Renal cortical epithelial cell (primary cell): ENCODE measurements at places on chromosomes 16 and 17. TPM values are rescaled to one million over a fixed set of nuclear protein-coding genes. Genes with fewer than 3 reads are reported as not detected.

The NAA60 gene
- 6.4 and 34.9 TPM in 2 replicates for total RNA-seq

The TCAP gene
- 0.25 TPM in 1 of 2 replicates, not detected in the other for total RNA-seq

The LPO gene
- not detected in 2 replicates for total RNA-seq

The TBC1D3 gene
- total RNA-seq: not detected in 2 replicates

The VASN gene
- 10.6 and 47.0 TPM in 2 replicates for total RNA-seq

The AOC3 gene
- total RNA-seq: under 0.01 and 0.17 TPM in 2 replicates

The PIK3R5 gene
- not detected in 2 replicates for total RNA-seq

The TMEM114 gene
- not detected in 2 replicates for total RNA-seq

The SEPTIN12 gene
- total RNA-seq: not detected in 2 replicates

The GSG1L gene
- not detected in 2 replicates for total RNA-seq

The QPRT gene
- 119 and 258 TPM in 2 replicates for total RNA-seq

The SYNGR3 gene
- total RNA-seq: 2.0 and 8.0 TPM in 2 replicates

The SRCIN1 gene
- total RNA-seq: 0.17 and 0.25 TPM in 2 replicates

The TPSG1 gene
- total RNA-seq: not detected in 2 replicates

The MYH3 gene
- 0.30 TPM in 1 of 2 replicates, not detected in the other for total RNA-seq

The ASGR1 gene
- 0.60 and 0.87 TPM in 2 replicates for total RNA-seq

The HOXB1 gene
- not detected in 2 replicates for total RNA-seq

The TEKT3 gene
- 0.10 TPM in 1 of 2 replicates, not detected in the other for total RNA-seq

The GNG13 gene
- total RNA-seq: not detected in 2 replicates

The TNFRSF13B gene
- not detected in 2 replicates for total RNA-seq

The EVI2B gene
- not detected in 2 replicates for total RNA-seq

The NAGLU gene
- 24.8 and 42.2 TPM in 2 replicates for total RNA-seq

The C16orf54 gene
- not detected in 2 replicates for total RNA-seq

The ABI3 gene
- total RNA-seq: 0.17 TPM in 1 of 2 replicates, not detected in the other

The FLCN gene
- 37.7 and 40.7 TPM in 2 replicates for total RNA-seq

The PRAC1 gene
- not detected in 2 replicates for total RNA-seq

The ZNF750 gene
- total RNA-seq: not detected in 2 replicates

The TMEM88 gene
- total RNA-seq: 0.65 TPM in 1 of 2 replicates, not detected in the other

The TSEN54 gene
- 11.1 and 14.5 TPM in 2 replicates for total RNA-seq

The FOXN1 gene
- total RNA-seq: not detected in 2 replicates

The VPS4A gene
- total RNA-seq: 27.3 and 30.4 TPM in 2 replicates

The GP2 gene
- total RNA-seq: not detected in 2 replicates

The ASGR2 gene
- not detected in 2 replicates for total RNA-seq

The PLEKHH3 gene
- 9.6 and 14.2 TPM in 2 replicates for total RNA-seq

The RND2 gene
- total RNA-seq: 0.65 and 0.69 TPM in 2 replicates

The MYH8 gene
- total RNA-seq: not detected in 2 replicates

The SLFN11 gene
- 6.0 and 8.2 TPM in 2 replicates for total RNA-seq

The TMEM220 gene
- 1.6 and 1.9 TPM in 2 replicates for total RNA-seq

The KRT33A gene
- not detected in 2 replicates for total RNA-seq

The KCNH6 gene
- 0.05 TPM in 1 of 2 replicates, not detected in the other for total RNA-seq

The TTYH2 gene
- total RNA-seq: under 0.01 and 0.60 TPM in 2 replicates
